HepG2 (cell line): ENCODE measurements at places on chromosomes 2 and 18. TPM values are rescaled to one million over a fixed set of nuclear protein-coding genes. Genes with fewer than 3 reads are reported as not detected.

The MYL1 gene
- not detected in 2 replicates for total RNA-seq

The FBXO15 gene
- total RNA-seq = 0.09 TPM in 1 of 2 replicates, not detected in the other

DNA sequence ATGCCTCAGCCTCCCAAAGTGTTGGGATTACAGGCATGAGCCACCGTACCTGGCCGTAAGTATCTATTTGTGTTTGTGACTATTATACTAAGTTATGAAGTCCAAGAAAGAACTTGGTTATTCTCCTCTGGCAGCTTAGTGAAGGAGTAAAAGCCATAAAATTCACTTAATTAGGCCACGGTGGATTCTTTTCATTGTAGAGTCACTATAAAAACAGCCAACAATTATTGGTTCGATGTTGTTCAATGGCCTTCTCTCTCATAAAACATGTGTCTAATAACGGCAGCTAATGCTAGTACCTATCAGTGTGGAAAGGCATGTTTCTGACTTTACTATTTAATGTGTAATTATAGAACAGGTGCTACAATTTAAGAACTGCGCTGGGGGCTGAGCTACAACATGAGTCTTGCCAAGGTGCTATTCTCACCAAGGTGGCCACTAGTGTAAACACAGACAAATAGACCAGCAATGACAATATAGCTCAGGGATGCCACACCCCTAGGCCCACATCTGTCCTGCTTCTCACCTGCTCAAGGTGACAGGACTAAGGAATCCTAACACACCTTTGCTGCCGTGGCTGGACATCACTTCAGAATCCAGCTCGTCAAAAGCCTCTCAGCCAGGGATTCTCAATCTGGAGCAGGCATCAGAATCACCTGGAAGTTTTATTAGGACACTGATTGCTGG is 17.2 kb downstream of the ATP8B1 start:
- DNase-seq = no peak

DNA sequence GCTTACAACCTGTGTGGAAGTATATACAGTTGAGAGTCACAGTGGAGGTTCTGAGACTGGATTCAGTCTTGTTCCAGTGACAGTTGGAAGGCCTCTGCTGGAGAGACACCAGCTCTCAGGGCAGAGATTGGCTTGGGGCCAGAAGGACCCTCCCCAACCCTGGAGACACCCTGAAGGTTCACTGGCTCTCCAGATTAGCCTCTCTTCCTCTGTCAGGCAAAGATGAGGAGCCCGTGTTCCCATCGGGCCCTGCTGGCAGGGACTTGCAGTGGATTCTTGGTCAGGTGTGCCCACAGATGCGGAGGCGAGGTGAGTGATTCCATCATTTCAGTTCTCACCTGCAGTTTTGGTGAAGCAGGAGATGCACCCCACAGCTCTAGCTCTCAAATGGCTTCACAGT is 78.6 kb downstream of the FAM210A start:
- no peak for DNase-seq

- peak; percentile 14 for DNase-seq
Measured at GRCh38 chr18:76426737-76427305, 68.2 kb downstream of the ZNF516 start.

- DNase-seq = peak; percentile 31
Measured at GRCh38 chr2:210199186-210199765, 26.0 kb downstream of the ACADL start.

The DTNA gene
- 8.5 and 12.1 TPM in 2 replicates for total RNA-seq

GRCh38 chr2:161139098-161139987 is 20.9 kb upstream of the TANK start:
- DNase-seq = no peak

GRCh38 chr18:36539674-36540231 is 242.2 kb downstream of the FHOD3 start:
- no peak for DNase-seq

The SLC5A7 gene
- not detected in 2 replicates for total RNA-seq
